ENCODE measurements at places on chromosomes 3 and 15.

DNA sequence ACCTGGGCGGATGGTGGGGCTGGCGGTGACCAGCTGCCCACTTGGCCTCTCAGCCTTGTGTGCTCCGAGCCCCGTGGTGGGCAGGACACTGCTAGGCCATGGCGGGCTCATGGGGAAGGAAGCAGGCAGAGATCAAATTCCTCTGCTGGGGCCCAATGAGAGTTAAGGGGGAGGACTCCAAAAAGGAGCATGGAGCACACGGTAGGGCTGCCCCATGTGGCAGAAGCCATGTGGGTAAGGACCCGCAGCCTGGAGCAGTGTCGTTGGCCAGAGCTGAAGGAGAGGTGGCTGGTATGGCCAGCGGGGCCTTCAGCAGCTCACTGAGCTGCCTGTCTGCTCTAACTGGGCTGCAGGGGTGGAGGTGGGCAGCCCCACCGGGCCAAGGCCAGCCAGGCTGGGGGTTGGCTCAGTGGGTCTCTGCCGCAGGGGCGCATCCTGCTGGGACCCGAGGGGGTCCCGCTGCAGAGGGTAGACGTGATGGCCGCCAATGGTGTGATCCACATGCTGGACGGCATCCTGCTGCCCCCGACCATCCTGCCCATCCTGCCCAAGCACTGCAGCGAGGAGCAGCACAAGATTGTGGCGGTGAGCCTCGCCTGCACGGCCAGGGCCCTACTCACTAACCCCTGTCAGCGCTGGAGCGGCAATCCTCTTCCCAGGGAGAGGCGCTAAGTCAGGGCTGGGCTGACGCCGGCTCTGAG lies 11.3 kb downstream of the STAB1 start:
- no peak for DNase-seq

DNA sequence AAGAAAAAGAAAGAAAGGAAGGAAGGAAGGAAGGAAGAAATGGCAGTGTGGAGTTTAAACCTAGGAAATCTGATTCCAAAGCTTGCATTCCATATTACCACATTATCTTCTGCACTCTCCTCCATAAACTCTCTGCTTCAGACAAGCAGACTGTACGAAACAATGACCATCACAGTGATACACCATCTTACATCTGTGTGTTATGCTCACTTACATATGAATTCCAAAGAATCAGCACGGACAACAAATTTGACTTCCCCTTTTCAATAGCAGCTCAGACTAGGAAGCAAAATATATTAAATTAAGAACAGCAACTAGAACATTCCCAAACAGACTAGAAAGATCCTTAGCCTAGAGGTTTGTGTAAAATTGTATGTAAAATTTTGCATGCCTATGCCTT lies 18.0 kb upstream of the PPM1L start:
- DNase-seq: no peak

- no peak for DNase-seq
Measured at GRCh38 chr3:124268355-124268754, 276.4 kb upstream of the ROPN1 start.

DNA sequence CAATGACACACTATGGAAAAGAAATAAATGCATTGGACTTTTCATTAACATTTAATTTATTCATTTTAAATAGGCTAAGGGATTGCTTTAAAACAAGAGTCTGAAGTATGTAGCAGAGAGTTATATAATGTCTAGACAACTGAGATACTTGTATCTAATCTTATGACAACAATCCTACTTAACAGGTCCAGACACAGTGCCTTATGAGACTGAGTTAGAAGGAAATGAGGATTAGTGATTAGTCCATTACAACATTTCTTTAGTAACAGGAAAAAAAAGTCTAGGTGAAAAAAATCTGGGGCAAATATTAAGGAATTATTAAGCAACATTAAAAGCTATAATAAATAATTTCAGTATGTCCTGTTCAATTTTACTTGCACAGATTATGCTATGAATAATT lies 140.6 kb downstream of the MEIS2 start:
- DNase-seq: no peak

DNA sequence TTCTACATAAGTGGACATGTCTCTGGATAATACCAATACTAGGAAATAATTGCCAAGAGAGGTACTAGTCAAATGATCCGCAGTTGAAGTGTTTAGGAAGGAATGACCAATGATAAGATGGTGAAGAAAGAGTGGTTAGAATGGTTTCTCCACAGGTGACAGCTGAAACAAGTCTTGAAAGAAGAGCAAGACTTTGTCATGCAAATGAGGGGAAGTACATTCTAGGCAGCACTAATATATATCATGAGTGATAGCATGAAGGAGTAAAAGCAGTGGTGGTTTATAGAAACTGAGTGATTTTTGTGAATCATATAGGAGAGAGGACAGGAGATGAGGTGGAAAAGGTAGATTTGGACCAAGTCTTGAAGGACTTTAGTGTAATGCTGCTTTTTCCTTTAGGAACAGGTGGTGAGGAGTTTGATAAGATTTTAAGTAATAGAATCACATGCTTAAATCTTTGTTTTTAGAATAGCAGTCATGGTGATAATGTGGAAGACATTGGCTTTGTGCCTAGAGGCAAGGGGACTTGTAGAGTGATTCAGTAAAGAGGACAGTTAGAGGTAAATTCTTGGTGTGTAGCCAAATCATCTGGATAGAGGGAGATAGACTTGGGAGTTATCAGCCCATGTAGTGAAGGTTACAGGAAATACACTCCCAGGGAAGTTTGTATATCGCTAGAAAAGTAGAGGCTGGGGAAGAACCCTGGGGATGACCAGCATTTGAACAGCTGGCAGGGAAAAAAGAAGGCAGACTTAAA lies 31.9 kb downstream of the SLMAP start:
- no peak for DNase-seq

- no peak for DNase-seq
Measured at GRCh38 chr3:56593455-56594158, 36.6 kb downstream of the CCDC66 start.

DNA sequence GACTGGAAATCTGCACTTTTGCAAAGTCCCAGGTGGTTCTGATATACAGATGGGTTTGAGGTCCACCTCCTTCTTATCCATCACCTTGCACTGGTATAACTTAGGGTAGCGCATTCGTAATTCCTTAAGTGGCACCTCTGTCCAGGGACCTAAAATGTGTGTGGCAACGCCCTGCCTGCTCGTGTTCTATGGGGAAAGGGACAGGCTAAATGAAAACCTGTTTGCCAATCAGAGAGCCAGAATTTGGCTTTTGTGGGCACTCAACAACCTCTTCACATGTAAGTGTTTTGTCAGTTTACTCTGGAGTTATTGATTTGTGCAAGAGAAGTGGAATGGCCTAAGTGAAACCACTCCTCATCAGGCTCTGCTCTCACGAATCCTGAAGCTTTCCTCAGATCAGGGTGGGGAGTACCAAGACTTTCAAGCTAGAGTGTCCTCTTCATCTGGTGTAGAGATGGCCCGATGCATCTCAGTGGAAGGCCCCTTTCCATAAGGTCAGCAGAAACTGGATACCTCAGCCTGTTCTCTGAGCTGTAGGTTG lies 138.3 kb downstream of the ALDH1A2 start:
- no peak for DNase-seq

DNA sequence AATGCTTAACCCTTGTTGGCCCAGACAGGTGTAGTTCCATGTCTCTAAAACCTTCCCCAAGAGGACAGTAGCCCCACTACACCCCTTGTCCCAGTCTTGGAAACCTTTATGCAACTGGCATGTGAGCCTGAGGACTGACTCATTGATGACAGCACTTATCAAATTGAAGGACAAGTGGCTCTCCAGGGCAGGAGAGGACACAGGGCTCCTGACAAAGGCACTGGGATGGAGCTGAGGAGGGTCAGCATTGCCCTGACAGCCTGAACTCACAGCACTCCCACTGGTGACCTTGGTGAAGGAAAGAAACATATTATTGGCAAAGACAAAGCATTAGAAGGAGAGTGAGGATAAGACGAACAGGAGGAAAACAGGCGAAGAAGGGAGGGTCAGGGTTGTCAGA lies 139.9 kb downstream of the EPHB1 start:
- no peak for DNase-seq

GRCh38 chr3:139285691-139286090 lies 58.1 kb upstream of the MRPS22 start:
- DNase-seq: no peak

DNA sequence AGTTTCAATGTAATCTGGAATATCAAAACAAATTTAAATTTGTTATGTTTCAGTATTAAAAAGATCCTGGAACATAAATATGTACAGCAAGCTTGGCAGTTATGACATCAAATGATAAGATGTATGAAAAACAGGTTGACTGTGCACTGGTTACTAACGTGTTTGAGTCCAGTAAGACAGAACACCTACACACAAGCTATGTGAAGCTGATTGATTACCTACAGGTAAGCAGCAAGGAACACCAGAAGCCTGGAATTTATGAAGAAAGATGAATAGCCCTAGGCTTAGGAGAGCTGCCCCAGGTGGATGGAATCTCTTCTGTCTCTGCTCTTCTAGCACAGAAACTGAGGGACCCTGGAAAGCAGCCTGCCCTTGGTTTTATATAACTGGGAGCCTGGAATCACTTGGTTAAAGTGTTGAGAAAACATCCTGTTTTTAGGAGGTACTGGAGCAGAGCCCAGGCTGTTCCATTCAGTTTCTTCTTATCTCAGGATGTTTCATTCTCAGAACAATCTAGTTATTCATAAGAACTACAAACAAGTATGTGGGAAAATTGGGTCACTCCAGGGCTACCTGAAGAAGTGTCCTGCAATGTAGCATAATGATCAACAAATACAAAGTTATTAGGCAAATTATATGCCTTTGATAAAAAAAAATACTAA lies 36.3 kb downstream of the SLITRK3 start:
- DNase-seq: no peak

GRCh38 chr3:16794257-16794656 lies 90.5 kb upstream of the PLCL2 start:
- no peak for DNase-seq

DNA sequence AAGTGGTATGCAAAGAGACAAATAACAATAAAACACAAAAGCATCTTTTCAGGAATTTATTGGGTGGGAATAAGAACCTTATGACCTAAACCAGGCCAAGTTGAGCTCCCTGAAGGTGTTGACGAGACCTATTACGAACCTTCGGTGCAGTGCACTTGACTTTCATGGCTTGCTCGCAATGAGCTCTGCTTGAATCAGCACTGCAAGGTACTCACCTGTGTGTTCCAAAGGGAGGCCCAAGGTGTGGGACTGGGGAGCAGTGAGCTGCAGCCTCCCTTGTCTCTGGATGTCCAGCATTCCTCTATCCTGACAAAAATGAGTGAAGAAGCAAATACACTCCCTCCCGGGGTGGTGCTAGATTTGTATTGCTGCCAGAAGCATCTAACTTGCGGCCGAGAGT lies at the start of gene MDFIC2:
Gene MDFIC2, minus strand, starts transcription at position 303 of the 400 bp plus-strand sequence. CDS start 665 bp downstream, outside the sequence.
- DNase-seq: no peak

GRCh38 chr3:38019658-38020341 lies 9.6 kb downstream of the PLCD1 start:
- no peak for DNase-seq
